ENCODE measurements at places on chromosomes 11 and 22.

GRCh38 chr11:1041471-1041870, 5.0 kb upstream of the MUC6 start:
- DNase-seq, result no peak

DNA sequence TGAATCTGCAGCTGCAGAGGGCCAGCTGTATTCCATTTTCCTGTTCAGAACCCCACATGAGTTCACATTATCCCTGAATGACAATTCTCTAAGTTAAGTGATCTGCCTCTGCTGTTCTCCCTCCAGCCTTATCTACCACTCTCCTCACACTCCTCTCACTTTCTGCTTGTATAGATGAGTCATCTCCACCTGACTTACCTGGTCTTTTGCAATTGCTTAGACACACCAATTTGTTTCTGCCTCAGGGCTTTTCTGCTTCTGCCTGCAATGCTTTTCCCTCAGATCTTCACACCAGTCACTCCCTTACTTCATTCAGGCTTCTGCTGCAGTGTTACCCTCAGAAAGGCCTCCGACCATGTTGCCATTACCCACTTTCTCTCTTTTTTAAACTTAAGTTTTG, 118.1 kb downstream of the ATM start:
- DNase-seq, result no peak

DNA sequence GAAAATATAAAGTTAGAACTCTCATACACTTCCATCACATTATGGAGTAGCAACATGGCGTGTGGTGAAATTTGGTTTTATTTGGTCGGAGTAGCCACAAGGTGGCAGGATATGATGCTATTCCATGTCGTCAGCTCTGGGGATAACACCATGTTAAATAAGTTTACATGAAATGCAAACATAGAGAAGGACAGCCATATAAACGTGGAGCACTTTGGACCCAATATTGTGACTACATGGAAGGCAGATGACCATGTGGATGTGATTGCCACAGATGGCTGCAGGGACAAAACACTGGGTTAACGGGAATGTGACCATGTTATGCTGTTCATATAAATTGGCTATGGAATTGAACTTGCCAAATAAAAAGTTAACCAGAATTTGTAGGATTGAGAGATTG, 21.0 kb downstream of the OR5M11 start:
- no peak for DNase-seq

DNA sequence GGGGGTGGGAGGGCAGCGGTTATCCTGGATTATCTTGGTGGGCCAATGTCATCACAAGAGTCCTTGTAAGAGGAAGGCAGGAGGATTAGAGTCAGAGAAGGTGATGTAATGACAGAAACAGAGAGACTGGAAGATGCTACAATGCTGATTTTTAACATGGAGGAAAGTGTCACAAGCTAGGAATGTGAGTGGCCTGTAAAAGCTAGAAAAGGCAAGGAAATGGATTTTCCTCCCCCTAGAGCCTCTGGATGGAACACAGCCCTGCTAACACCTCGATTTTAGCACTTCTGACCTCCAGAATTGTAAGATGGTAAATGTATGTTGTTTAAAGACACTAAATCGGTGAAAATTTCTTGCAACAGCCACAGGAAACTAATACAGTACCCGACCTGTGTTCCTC, 109.3 kb downstream of the MN1 start:
- no peak for DNase-seq

- peak; percentile 58 for DNase-seq
These were observed 65.4 kb downstream of the LINC01488 start for GRCh38 chr11:69546735-69547370.

- DNase-seq, result peak; percentile 56
These were observed 9.2 kb downstream of the FXYD2 start for GRCh38 chr11:117815262-117815803.

DNA sequence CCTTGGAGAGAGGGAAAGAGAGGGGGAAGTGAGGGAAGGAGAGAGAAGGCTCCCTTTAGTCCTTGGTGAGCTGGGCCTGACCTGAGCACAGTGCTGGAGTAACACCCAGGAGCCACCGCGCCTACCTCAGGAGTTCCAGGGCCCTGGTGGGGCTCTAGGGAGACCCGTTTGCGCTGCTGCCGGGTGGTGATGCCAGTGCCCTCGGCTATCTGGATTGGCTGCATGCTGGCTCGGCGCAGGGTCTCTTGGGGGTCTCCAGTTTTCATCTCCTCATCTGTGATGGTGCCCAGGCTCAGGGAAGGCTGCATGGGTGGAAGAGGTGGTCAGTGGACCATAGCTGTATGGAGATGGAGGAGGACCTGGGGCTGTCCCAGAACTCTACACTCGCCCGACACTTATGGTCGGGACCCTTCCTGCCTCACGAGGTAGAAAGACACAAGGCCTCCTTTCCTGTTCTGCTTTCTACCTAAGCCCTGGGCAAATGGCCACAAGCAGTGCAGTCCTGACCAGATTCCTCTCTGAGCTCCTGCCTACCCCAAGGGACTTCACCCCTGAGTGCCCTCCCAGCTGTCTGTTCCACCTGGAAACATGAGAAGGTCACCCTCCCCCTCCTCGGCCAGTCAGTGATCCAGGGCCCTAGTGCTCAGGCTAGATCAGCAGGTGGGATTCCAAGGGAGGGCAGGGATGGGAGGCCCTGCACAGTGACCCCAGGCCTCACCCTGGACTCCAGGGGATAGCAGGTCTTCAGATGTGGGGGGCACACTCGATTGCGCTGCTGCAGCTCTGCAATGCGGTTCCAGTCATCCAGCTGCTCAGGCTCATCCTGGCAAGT, 6.0 kb downstream of the IL18BP start:
- no peak for DNase-seq

DNA sequence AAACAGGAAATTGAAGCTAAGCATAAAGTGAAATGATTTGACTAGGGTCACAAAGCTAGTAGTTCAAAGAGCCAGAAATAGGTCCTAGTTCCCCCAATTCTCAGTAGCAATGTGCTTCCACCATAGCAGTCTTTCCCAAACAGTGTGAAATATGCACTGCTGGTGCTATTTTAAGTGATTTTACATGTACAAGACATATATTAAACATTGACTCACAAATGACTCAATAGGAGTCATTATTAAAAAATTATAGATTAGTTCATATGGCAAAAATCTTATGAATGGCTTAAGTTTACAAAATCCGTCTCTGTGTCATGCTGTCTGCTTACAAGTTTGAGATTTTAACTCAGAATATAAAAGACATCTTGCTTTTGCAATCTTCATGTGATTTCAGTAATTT, 21.4 kb downstream of the KIF18A start:
- DNase-seq, result no peak

- no peak for DNase-seq
These were observed 8.4 kb downstream of the MAPK8IP2 start for GRCh38 chr22:50608996-50609395.

GRCh38 chr11:5509803-5510202, at the start of gene UBQLN3:
Gene UBQLN3, minus strand, starts transcription at chr11:5509957. Its CDS starts 399 bp downstream, at chr11:5509558.
- no peak for DNase-seq

DNA sequence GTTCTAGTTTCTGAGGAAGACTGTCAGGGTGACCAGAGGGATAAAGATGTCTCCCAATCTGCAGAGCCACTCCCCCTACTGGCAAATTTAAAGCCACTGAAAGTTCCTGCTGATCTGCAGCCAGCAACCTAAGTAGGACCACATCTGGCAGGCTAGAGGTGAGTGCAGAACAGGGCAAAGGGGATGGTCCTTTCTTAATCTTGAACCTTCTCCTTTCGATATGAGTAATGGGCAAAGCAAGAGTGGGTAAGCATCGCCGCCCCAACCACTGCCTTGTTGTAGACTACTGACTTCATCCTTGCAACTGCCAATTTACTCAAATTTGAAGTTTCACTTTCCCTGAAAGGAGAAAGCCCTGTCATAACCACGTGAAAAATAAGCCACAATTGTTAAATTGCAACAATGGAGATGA, 30.7 kb downstream of the SCUBE2 start:
- peak; percentile 56 for DNase-seq

DNA sequence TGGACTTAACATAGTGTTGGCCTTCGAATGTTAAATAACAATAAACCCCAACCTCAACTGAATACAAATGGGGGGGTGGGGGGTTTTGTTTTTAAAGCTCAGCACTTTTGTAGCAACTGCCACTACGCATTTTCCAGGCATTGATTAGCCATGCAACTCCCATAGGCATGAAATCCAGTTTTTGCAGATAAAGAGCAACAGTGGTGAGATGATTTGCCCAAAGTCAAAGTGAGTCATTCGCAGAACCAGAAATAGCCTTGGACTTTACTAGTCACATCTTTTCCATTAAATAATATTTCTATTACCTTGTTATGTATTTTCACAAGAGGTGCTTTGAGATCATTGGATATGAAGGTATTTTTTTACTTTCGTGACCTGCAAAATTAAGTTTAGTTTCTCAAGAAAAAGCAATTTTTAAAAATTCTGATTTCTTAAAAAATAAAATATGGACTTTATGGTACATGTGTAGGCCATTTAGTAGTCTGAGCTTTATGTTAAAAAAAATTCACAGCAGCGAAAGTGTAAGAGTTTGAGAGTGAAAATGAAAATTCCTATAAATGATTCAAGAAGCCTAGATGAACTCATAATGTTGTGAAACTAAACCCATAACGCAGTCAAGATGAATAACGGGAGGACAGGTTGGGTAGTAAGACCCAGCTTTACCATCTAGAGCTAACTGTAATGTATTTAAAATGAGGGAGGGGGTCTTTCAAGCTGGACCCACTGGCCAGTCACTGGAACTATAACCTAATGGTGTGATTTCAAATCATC, 1.9 kb upstream of the PHF21A start:
- DNase-seq, result no peak

DNA sequence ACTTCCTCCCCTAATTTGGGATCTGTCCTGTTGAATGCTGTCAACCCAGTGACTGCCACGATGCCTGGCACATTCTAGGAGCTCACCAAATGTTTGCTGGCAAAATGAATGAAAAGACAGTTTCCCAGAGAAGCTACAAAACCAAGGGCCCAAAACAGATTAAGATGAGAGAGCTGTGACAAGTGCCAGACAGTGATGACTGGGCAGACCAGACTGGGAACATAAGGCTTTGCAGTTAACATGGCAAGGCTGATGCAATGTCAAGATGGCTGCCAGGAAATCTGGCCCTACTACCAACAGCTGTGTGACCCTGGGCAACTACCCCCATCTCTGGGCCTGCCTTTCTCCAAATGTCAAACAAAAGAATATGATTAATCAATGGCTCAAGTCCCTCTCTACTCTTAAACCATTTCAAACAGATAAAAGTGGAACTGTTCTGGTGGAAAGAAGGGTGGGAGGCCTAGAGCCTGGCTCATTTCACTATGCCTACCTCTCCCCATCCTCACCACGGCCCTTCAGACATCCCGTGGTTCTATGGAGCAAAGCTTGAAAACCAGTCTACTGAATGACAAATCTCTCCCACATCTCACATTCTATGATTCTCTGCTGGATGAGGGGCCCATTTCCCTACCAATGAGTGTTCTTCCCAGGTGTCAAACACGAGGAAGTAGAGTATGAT, 12.8 kb downstream of the AP1B1 start:
- no peak for DNase-seq

DNA sequence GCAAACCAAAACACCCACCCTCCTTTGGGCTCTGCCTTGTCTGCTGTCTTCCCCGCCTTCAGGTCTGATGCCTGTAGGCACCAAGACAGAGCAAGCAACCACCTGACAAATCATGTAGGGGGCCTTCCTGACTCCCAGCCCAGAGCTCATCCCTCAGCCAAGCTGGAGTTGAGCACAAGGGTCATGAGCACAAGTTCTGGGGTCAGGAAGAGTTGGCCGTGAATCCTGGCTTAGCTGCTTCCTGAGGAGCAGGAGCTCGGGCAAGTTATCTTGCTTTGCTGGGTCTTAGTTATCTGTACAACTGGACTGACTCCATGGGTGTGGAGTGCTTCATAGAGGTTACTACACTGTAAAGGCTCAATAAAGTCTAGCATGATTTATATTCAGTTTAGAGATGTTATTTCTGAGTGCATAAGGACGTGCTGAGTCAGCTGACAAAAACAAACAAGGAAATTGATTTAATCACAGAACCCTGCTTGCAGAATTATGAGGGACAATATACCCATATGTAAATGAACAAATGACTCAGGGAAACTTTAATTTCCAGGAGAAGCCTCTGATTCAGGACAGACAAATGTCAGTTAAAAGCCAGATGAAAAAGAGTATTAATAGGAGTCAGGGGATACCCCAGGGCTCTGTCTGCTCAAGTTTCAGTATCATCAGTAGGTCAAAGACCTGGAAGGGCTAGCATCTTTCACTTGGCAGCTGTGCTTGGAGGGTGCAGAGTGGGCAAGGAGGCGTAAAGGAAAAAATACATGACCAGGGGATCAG, 15.0 kb upstream of the APOA1 start:
- DNase-seq, result no peak

DNA sequence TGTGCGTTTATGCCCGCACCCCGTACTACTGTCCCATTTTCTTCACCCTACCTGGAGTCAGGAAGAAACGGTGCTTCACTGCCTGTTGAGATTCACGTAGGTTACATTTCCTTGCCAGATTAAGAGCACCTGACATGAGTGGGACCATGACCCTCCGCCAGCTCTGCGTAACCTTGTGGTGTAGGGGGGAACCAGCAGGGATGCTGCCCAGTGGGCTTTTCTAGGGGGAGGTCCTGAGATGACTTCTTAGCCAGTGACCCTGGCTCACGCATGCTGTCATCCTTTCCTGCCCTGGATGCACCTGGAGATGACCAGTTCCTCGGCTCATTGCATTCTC, 967 bp upstream of the ARVCF start:
- DNase-seq, result no peak

- no peak for DNase-seq
These were observed 95.2 kb upstream of the TP53I11 start for GRCh38 chr11:45045683-45046471.

- no peak for DNase-seq
These were observed 10.2 kb downstream of the C11orf96 start for GRCh38 chr11:43952401-43953342.

DNA sequence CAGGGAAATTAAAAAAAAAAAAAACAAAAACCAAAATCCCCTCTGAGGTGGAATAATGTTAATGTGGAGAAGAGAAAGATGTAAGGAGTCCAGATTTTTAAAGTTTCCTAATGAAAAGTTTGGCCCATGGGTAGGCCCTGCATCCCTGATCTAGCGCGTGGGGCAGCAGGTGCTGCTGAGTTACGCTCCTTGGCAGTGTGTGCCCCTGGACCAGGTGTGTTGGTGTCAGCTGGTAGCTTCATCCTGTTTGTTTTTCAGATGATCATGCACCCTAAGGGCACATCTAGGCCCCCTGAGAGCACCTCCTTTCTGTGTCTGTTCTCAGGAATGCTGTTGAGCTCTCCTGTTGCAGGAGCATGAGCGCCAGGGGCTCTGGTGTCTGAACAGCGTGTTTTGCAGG, 6.7 kb downstream of the DGCR8 start:
- no peak for DNase-seq

- no peak for DNase-seq
These were observed 71.5 kb upstream of the BID start for GRCh38 chr22:17845790-17846189.

- DNase-seq, result no peak
These were observed 2.0 kb upstream of the NLRX1 start for GRCh38 chr11:119166368-119167076.

GRCh38 chr22:35995772-35996171, 32.9 kb downstream of the RBFOX2 start:
- no peak for DNase-seq

DNA sequence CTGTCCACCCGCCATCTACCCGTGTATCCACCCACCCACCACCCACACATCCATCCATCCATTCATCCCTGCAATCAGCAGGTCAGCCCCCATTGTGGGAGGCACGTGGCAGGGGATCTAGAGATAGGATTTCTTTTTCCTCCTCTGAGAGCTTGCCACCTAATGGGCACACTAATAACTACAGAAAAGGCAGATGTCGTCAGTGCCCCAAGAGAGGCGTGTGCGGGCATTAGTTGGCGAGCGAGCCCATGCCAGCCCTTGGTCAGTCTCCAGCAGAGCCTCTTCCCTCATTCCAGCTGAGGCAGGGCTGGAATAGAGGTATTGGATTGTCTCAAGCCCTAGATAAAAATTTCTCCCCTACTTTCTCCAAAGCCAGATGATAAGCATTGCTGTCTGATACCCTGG, 9.7 kb downstream of the USP2 start:
- no peak for DNase-seq

All from GM12891 (cell line).